ENCODE measurements at places on chromosomes 2 and 18.

- peak; percentile 41 for DNase-seq
These were observed 70.4 kb upstream of the CYP1B1 start for GRCh38 chr2:38146275-38146906.

DNA sequence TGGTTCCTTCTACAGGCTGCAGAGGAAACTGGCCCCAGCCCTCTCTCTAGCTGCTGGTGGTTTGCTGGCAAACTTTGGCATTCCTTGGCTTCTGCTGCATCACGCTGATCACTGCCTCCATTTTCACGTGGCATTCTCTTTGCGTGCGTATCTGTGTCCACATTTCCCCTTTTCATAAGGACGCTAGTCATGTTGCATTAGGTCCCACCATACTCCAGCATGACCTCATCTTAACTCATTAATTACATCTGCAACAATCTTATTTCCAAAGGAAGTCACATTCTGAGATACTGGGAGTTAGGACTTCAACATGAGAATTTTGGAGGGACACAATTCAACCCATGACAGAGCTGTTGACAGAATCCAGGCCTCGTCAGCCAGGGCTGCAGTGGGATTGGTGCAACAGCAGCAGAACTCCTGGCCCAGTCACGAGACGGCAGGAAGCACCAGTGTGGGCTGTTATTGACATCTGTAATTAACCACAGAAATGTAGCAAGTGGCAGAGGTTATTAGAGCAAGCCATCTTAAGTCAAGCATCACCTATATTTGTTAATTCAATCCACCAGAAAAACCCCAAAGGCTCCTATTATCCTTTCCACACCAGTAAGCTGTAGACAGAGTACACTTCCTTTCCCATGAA lies 132.4 kb downstream of the TMEM163 start:
- DNase-seq, result no peak

DNA sequence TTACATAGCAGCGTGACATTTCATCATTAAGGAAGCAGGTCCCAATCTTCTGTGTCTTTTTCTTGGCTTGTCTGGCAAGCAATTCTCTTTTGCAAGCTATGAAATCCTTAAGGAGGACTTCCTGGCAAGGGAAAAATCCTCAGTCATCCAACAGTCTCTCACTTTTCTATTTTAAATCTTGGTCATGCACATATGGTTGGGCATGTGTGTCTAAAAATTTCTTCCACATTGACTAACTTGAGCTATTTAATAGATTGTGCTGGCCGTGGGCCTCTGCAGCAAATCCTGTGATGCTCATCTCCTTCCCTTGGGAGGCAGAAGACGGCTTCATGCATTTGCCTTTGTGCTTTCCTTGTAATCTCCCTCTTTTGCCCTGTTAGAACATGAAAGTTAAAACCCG lies 634.3 kb upstream of the FANCL start:
- no peak for DNase-seq

DNA sequence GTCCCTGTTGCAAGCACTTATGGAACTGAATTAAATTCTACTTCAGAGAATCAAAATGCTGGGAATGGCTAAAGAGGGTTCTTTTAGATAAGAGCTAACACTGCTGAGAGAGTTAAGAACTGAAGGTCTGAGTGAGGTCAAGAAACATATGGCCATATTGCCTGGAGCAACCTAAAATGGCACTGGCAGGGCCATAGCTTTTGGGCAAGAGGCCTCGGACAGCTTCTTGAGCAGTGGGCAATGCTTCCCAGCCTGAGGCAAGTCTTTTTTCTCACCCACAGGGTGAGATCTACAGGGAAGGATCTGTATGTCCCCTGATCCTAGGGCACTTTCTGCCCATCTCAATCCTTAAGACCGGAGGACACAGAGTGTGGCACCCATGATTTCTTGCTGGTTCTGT lies 244.6 kb upstream of the NT5C1B start:
- no peak for DNase-seq

GRCh38 chr2:207662203-207662602 lies 37.0 kb upstream of the METTL21A start:
- no peak for DNase-seq

DNA sequence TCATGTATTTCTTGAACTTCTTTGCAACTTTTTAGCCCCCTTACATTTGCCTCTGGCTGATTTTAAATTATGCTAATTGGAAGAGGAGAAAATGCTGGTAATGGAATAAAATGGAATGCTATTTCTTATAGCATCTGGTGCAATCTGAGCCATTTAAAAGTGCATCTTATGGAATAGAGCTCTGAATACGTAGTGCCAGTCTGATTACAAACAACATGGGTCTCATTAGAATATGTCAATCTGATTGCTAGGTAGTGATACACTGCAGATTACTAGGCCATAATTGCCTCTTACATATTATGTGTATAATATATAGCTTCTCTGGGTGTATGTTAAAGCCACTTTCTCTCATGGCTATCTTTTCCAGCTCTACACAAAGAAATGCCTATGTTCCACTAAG lies 159.1 kb downstream of the EPHA4 start:
- DNase-seq, result no peak

DNA sequence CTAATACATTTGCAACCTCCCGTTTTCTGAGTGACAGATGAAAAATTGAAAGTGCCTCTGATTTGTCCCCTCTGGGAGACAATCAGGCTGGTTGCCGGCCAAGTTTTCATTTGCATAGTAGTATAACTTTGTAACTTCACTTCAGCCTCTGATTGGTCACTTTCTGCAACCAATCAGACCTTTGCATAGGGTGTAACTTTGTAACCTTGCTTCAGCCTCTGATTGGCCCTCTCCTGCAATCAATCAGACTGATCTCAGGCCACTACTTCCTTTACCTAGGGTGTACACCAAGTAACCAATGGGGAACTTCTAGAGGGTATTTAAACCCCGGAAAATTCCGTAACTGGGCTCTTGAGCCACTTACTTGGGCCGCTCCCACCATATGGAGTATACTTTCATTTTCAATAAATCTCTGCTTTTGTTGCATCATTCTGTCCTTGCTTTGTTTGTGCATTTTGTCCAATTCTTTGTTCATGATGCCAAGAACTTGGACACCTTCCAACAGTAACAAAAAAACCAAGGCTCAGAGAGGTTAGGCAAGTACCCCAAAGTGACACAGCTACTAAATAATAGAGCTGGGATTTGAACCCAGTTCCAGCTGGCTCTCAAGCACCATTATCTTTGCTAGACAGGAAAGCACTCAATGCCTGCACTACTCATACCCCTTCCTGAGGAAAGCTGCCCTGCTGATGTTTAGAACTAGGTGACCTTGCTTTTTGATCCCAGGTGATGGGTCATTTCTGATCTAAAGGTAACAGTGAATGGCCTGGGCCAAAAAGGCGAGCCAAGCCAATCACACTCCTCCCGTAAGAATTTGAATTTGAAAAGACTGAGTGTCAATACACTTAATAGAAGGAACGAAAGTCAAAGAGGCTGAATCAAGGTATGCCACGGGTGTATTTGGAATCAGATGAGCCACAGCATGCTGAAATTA lies 10.9 kb upstream of the MYOM1 start:
- no peak for DNase-seq
